AG10803 (cell line): ENCODE measurements at places on chromosomes 7 and 10.

- no peak for DNase-seq
These were observed 29.4 kb upstream of the GOLGA7B start for GRCh38 chr10:97820096-97820704.

- no peak for DNase-seq
These were observed 86.0 kb upstream of the RET start for GRCh38 chr10:42990721-42991441.

DNA sequence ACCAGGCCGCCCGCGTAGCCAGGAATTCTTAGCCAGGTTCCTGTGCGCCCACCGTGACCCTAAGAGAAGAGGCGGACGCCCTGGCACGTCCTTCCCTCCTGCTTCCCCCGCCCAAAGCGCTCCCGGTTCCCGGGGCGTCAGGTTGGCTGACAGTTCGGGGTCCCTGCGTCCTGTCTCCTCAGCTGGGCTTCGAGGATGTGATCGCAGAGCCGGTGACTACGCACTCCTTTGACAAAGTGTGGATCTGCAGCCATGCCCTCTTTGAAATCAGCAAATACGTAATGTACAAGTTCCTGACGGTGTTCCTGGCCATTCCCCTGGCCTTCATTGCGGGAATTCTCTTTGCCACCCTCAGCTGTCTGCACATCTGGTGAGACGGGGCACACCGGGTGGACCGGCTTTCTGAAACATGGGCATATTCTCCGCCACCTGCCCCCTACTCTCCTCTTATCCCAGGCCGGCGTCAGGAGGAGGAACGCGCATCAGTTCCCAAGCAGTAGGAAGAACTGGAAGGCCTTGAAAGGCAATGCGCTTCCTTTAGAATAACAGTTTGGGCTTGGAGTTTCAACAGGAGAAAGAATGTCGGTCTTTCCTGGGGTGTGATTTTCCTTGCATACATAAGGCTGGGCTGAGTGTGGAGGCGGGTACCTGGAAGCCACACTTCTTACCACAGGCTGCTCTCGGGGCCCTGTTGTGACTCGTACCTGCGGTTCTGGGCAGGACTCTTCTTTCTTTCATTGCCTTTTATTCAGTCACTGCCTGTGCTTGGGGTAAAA lies 728 bp downstream of the CAV2 start:
- DNase-seq, result peak; percentile 57

GRCh38 chr10:42477170-42477569 lies 161.2 kb downstream of the ZNF33B start:
- DNase-seq, result no peak

- no peak for DNase-seq
These were observed 86.4 kb upstream of the SEMA3C start for GRCh38 chr7:81005254-81005653.

DNA sequence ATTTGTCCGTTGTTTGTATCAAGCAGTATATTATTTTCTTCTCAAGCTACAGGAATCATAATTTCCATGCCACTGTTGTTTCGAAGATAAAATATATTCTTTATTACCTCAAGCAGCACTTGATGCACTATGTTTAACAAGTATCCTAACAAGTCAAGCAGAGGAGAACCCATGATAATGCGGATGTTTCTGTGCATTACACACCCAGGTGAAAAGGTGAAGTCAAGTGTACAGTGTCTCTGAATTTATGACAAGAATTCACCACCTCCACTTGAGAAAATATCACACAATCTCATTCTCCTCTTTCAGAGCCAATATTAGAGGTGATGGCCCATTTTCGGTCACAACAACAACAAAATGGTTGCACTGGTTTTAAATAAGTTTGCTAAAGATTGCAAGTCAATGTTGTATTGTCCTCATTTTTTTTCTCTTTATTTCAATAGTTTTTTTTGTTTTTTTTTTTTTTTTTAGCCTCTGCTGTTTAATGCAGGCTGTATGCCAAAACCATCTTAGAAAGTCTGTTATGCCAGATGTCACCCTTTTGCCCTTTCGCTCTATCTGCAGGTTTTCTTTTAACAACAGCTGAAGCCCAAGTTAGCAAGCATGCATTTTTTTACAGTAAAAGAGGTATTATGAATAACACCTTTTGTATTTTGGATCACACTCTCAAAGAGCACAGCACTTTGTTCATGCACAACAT lies 568.7 kb upstream of the LRRN3 start:
- no peak for DNase-seq
